ENCODE measurements at places on chromosomes 11 and 22.
A peak's percentile ranks its signal among the peaks of the same experiment; 100 is the strongest.

- DNase-seq: no peak
Observed at GRCh38 chr11:39968071-39968470, 1491.4 kb downstream of the LRRC4C start.

- DNase-seq: no peak
Observed at GRCh38 chr11:127806501-127806900, 780.9 kb downstream of the ETS1 start.

GRCh38 chr11:34996958-34997357, 80.5 kb downstream of the PDHX start:
- DNase-seq: no peak

GRCh38 chr11:118789501-118790356, 1.2 kb downstream of the DDX6 start:
- peak; percentile 11 for DNase-seq

DNA sequence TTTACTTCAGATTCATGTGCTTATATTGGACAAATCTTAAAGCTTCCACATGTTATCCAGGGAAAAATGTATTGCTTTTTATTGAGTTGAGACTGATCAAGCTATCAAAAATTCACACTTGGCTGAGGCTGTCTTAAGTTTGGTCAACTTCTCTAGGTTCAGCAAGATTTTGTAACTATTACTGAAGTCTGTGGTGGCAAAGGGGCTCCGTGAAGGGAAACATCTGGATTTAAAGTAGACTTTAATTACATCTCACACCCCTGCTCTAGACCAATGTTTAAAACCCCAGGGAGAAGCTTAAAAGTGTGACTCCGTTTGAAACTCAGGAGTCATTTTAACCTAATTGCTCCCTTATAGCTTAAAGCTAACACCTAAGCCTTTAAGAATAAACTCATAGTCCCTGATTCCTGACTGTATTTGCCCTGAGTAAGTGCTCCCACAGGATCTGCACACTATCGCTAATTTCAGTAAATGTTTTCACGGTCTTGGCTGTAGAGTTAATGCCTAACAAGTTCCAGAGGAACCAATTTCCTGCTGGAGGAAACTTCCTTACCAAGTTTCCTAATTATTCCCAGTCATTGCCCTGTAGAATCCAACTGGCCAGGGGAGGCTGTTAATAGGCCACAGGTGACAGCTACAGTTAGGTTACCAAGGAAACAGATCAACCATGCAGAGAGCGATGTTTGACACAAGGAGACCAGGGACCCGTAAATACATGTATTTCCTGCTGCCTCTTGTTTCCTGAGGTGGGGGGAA, 40.5 kb downstream of the OR10A6 start:
- no peak for DNase-seq

GRCh38 chr22:39815932-39816331, 77.6 kb downstream of the ENTHD1 start:
- DNase-seq: peak; percentile 17

DNA sequence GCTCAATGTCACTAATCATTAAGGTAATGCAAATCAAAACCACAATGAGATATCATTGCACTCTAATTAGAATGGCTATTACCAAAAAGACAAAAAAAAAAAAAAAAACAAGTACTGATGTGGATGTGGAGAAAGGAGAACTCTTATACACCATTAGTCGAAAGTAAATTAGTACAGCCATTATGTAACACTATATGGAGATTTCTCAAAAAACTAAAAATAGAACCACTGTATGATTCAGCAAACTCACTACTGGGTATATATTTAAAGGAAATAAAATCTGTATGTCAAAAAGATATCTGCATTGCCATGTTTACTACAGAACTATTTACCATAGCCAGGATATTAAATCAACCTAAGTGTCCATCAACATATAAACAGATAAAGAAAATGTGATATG, 265.4 kb upstream of the ARHGAP20 start:
- DNase-seq: no peak

GRCh38 chr11:45073685-45074141, 72.7 kb upstream of the PRDM11 start:
- DNase-seq: no peak

- no peak for DNase-seq
Observed at GRCh38 chr11:129836979-129837378, 21.3 kb downstream of the TMEM45B start.

DNA sequence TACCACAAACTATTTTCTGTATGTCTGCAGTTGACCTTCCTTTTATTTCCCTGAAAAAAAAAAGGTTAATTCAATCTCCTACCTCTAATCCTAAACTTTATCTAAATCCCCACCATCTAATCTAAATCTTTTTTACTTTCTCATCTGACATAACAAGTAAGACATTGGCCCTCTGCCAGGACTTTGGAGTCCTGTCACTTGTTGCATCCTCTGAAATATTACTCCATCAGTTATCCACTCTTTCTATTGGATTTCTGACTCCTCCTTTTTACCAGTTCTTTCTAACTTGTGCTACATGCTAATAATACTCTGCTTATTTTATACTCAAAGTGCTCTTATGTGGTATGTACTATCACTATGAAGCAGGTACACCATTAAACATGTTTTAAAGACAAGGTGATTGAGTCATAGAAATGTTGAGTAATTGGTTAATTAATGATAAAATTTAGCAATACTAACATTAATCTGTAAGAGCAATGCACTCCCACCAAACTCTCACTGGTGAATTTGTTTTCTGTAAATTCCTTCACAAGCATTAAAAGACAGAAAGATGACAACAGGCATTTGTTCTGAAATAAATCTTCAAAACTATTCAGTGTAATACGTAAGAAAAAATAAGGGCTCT, 914.2 kb upstream of the RAG2 start:
- DNase-seq: peak; percentile 52

DNA sequence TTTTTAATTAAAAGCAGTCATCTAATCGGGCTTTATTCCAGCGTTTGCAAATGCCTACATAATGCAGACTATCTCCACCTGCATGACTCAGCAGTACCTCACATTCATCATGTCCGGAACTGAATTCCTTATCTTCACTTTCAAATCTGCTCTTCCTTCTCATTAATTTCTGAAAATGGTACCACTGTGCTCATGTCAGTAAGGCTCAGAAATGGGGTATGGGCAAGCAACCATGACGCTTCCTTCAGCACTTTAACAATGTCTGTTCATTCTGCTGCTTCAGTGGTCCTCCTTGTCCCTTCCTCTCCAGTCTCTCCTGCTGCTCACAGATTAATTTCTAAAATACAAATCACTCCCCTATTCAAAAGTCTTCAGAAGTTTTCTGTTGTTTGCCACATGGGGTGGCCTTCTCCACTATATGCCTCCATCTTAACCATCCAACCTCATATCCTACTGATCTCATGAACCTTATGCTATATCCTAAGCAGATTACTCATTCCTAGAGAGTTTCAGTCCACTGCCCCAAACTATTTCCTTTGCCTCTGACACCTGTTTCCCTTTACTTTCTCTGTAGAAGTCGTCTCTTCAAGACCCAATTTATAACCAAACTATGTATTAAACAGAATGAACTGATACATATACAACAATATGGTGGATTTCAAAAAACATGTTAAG, 7.0 kb downstream of the GTF2H1 start:
- no peak for DNase-seq

DNA sequence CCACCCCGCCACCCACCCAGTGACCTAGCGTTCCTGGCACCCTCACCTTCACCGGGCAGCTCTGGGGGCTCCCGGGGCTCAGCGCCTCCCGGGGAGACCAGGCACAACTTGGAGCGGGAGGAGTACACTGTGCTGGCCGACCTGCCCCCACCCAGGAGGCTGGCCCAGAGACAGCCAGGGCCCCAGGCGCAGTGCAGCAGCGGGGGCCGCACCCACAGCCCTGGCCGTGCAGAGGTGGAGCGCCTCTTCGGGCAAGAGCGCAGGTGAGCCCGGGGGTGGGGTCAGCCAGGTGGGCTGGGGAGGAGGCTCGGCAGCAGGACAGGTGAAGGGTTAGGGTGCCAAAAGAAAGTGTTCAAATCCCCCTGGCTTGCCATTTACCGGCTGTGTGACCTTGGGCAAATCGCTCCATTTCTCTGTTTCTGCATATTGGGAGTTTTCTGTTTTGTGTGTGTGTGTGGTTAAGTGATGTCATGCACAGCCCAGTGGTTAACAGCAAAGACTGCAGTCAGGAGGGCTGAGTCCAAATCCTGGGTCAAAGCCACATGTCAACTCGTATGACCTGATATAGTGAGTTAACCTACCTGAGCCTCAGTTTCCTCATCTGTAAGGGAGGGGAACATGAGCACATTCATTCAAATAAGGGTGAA, 29.5 kb downstream of the TRIOBP start:
- DNase-seq: no peak

GRCh38 chr11:12817681-12818332, 143.6 kb downstream of the TEAD1 start:
- DNase-seq: peak; percentile 31

DNA sequence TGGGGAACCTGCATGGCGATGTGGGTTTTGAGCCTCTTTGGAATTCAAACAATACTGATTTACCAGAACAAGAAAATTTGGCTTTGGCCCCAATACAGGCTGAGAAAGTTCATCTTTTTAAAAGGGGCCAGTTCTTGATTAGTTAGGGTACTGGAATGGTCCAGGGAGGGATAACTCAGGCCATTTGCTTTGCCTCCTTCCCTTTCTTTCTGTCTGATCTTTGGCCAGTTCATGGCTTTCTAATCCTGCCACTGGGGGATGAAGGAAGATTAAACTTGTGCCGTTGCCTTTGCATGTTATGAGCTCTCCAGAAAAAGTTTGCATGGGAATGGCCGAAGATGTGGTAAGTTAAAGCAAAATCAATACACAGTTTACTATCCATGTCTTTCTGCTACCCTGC, 78.4 kb downstream of the ADAMTS15 start:
- DNase-seq: no peak

GRCh38 chr11:112801025-112801816, 160.0 kb upstream of the NCAM1 start:
- no peak for DNase-seq

- no peak for DNase-seq
Observed at GRCh38 chr11:33018840-33019239, 3.2 kb downstream of the DEPDC7 start.

- no peak for DNase-seq
Observed at GRCh38 chr22:31867386-31868153, 76.8 kb upstream of the YWHAH start.
